GM23248 (cell line): ENCODE measurements at places on chromosomes 2 and 18. TPM values are rescaled to one million over a fixed set of nuclear protein-coding genes. Genes with fewer than 3 reads are reported as not detected.

The DSG1 gene
- total RNA-seq = not detected in 2 replicates

- DNase-seq = no peak
Observed at GRCh38 chr2:96964221-96964905, 22.0 kb downstream of the FAM178B start.

The CD226 gene
- total RNA-seq = 1.3 and 2.1 TPM in 2 replicates

DNA sequence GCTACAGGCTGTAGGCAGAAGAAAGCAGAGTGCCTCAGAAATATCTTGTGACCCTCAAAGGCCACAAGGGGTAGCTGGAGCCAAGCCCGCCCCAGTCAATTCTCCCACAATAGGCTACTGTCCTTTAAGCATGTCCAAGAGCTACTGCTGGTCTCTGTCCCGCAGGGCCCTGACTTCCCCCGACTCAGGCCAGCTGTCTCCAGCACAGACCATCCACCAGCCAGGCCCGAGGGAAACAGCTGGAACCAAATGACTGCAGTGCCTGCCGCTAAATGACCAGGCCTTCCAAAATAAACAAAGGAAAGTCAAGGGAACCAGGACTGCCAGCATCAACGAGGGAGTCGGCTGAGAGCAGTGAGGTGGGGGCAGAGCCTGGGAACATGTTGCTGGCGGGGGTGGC, 36.7 kb downstream of the MCFD2 start:
- no peak for DNase-seq

DNA sequence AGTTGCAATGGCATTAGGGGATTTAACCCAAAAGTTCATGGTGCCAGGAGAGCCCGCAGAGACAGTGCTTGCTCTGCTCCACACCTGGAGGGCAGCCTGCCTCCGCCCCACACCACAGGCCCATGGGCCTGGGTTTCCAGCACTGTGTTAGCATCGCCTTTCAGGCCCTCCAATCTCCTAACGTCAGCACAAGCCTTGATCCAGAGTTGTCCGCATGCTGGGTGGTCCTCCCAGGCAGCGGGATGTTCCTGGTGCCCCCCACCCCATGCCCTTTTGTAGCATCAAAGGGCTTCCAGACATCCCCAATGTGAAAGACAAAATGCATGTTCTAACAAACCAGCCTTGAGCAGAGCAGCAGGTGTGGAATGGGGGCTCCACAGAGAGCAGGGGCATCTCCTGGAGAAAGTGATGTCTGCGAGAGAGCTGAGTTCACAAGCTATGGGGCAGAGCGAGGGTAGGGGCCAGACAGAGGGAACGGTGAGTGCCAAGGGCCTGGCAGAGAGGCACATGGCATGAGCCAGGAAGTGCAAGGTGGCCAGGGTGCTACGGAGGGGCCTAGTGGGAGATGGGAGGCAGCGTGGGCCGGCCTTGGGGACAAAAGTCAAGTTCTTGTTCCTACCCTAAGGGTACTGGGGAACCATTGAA, 119.2 kb downstream of the CYP26B1 start:
- DNase-seq = no peak

The XIRP2 gene
- total RNA-seq = not detected in 2 replicates

- DNase-seq = peak; percentile 70
Observed at GRCh38 chr2:195411219-195411687, 245.8 kb upstream of the SLC39A10 start.

DNA sequence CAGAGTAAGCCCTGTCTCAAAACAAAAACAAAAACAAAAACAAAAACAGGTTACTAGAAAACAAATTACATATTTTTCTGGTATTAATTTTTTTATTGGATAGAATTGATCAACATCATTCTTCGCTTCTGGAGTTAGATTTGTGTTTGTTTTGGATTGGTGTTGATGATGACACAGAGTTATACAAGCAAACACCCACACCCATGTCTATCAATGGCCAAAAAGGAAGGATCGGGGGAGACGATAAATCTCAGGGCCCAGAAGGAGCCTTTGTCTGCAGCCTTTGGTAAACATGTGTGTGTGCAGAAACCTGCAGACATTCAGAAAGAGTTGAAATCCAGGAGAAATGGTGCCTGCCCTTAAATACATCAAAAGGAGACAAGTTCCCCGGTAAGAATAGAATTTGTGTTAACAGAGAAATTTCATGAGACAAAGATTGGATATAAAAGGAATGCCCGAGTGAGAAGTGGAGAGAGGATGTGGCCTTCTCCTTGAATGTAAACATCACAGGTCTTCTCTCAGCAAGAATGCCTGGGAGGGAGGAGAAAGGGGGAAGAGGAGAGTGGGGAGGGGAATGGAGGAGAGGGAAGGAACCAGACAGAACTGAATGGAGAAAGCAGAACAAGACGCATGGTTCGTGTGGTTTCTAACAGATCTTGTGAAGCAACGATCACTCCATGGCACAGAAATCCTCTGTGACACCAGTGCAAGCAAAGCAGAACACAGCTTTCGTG, 40.4 kb upstream of the TMEM178A start:
- no peak for DNase-seq

DNA sequence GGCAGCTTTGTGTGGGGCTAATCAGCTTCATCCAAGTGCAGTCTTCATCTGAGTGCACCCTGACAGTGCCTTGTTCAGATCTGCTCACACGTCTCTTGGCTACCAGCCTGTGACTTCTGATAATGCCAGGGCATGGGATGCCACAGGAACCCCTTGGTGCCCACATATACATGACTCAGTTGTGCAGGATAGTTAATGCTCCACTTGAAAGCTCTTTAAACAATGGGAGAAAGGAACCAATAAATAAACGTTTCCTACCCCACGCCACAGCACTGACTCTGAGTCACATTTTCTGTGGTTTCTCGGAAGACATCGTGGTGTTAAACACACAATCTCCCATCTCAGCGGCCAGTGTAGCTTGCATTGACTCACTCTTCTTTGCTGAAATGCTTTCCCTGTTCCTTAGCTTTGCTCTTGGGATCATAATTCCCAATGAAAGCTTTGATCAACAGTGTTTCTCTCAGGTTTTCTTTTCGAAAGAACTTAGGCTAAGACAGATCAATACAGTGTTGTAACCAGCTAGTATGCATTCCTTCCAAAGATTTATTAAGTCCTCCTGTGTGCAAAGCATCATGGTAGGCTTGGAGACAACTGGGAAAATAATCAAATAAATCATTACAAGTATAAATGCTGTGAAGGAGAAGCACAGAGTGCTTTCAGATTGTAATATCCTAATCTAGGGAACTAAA, 142.0 kb downstream of the COPS8 start:
- peak; percentile 96 for DNase-seq

DNA sequence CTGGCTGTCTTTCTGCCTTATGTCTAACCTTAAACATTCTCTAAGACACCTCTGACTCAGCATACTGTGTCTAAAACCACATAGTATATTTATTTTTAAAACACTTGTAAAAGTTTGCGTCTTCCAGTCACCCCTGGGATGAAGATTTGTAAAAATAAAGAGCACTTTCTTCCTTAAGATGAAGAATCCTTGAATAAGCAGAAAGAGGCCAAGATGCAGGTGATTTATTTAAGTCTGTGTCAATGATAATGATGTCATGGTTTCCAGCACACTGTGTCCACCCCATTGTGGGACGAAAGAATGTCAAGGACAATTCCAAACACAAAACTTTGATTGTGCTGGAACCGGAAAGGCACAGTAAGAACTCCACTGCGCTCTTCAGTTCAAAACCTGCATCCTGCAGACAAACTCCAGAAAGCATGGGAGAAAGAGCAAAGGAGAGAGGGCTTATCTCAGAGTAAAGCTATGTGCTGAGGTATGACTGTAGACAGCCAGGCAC, 92.9 kb downstream of the ZEB2 start:
- DNase-seq = peak; percentile 56
